ENCODE measurements at places on chromosomes 5 and 9.

GRCh38 chr9:125532412-125532811 lies 174.6 kb downstream of the MAPKAP1 start:
- no peak for DNase-seq

- no peak for DNase-seq
These were observed 30.3 kb downstream of the SLC25A46 start for GRCh38 chr5:110769000-110769681.

GRCh38 chr5:175821790-175822211 lies 49.6 kb upstream of the CPLX2 start:
- peak; percentile 58 for DNase-seq

DNA sequence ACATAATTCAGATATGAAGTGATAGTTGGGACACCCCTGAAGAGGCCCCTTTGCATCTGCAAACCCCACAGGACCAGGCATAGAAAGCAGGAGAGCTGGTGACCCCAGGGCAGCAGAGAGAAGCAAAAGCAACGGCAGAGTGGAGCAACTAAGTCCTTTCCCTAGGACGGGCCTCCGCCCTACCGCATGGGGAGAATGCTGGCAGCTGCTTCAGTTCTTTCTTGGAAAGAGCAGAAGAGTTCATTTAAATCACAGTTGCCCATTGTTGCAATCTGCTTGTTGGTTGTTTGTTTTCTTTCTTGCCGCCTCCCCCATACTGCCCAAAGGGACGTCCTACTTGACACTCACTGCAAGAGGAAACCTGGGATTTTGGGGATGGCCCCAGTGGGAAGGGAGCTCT lies 126.2 kb downstream of the ADAMTS16 start:
- no peak for DNase-seq

- DNase-seq, result no peak
These were observed 86.7 kb downstream of the GOLPH3 start for GRCh38 chr5:32087086-32088082.

DNA sequence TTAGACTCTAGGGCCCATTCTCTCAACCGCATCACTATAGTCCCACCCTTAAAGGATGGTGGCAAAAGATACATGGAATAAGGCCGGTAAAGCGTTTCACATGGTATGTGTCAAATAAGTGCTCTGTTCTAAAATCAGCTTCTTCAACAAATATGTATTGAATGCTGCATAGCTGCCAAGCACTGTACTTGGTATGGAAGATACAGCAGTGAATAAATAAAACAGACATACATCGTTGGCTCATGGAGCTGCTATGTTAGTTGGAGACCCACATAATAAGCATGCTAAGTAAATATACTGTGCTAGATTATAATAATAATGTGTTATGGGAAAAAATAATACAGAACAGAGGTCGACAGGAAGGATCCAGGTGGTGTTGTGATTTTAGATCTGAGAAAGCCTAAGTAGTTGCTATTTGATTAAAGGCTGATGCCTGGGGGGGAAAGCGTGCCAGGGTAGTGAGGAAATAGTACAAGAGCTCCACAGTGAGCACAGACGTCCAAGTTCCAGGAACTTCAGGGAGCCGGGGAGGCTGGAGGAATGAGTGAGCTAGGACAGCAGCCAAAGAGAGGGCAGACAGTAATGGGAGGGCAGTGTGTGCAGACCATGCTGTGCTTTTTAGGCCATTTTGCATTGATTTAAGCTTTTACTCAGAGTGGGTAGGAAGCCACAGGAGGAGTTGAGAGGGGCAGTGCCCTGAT lies 93.7 kb downstream of the JAKMIP2 start:
- DNase-seq, result no peak

DNA sequence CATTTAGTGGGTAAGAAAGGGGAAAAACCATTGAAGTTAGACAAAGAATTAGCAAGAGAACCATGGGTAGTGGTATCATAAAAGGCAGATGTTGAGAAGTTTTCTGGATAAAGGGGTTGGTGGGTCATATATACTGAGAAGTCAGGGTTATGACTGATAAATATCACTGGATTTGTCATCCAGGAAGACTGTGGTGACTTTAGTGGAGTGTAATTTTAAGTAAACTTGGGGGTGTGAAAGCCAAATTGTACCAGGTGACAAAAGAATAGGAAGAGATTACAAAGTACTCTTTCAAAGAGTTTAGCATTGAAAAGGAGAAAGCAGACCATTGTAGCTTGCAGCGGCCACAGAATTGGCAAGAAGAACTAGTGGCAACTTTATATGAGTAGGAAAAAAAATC lies 315.2 kb upstream of the DMAC1 start:
- no peak for DNase-seq

- DNase-seq, result no peak
These were observed 14.1 kb upstream of the C1QTNF3 start for GRCh38 chr5:34057118-34057517.

- DNase-seq, result peak; percentile 40
These were observed 218.2 kb downstream of the MAST4 start for GRCh38 chr5:66814146-66814991.
